ENCODE measurements at places on chromosomes 12 and 14.

GRCh38 chr12:48165089-48165981 is 8.0 kb upstream of the ASB8 start:
- DNase-seq, result peak; percentile 80

DNA sequence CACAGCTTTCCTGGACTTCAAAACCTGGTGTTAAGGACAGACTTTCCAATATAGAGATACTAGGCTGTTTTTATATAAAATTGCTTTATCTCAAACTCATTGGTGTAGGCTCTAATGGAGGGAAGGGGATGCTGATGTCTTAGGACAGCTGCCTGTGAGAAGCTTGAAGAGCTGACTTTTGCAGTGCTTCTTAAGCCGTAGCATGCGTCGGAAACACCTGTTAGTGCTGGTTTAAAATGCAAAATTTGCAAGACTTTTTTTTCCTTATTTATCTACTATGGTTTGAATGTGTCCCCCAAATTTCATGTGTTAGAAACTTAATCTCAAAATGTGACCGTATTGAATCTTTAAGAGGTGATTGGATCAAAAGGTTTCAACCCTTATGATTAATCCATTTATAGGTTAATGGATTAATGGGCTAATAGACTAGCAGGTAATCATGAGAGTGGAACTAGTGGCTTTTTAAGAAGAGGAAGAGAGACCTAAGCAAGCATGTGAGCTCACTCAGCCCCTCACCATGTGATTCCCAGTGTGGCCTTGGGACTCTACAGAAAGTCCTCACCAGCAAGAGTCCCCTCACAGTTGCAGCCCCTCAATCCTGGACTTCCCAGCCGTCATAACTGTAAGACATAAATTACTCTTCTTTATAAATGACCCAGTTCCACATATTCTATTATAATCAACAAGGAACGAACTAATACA is 60.9 kb upstream of the FUT8 start:
- no peak for DNase-seq

DNA sequence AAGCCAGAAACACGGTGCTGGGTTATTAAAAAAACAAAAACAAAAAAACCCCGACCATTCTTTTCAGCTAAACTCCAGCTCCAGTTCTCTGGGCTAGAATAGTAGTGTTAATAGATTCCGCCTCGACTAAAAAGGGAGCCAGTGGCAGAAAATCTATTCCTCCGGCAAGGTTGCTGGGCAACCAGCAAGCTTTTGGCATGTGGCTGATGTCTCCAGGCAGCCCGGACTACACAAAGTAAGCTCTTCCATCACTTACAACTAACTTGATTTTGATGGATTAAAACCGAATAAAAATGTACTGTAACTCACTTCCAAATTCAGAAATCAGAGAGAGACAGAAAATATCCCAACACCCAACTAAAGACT is 126.4 kb upstream of the FOXN3 start:
- DNase-seq, result no peak

DNA sequence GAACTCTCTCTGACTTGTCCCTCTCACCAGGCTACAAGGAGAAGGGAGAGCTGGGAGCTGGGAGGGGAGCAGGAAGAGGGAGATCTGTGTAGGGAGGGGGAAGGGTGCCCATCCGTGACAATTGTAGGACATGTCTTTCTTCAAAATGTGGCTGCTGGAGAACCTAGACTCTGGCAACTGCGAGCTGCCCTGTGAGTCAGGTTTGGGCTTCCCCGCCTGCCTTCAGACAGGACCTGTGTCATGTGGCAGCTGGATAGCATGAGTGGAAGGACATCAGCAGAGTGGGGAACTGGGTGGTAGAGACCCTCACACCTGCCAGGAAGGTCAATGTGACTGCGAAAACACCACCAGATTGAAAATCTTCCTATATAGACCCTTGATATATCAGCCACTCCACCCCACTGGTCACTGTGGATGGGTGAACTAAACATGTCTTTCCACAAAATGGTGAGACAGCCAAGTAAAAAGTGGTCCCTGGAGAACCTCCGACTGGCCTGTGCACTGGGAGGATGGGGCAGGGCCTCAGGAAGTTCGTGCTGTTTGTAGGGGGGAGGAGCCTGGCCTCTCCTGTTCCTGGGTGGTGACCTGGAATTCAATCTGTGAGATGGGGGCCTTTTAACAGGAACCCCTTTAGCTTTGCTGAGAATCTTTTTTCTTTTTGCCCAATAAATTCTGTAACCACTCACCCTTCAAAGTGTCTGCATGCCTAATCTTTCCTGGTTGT is 62.2 kb upstream of the CAPRIN2 start:
- no peak for DNase-seq

DNA sequence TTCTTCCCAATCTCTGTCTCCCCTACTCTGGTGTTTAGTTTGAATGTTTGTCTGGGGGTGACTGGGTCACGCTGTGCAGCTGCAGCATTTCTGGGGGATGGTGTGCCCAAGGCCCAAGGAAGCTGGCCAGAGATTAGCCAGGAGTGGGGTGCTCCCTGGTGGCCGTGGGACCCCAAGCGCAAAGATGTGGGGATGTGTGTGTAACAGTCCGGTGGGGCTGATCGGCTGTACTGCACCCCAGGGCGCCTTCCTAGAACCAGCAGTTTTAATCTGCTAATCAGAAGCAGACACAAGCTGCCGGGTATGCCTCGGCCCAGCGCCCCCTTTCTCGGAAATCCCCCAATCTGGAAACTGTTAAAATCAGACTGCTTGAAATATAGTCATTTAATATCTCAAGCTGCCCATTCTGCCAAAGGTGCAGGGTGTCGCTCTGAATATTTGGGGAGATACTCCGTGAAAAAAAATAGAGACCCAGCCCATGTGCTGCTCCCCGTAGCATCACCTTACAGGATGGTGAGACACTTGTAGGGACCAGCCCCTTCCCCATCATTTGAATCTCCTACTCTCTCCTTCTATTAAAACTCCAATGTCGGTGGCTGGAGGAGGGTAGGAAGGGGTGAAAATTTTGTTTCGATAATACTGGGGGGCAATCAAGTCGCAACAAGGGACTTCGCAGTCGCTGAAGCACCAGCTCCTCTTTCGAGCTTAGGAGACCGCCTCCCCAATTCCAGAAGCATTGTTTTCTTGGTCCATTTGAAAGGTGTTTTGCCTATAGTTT is 4.3 kb downstream of the HOXC9 start:
- no peak for DNase-seq

DNA sequence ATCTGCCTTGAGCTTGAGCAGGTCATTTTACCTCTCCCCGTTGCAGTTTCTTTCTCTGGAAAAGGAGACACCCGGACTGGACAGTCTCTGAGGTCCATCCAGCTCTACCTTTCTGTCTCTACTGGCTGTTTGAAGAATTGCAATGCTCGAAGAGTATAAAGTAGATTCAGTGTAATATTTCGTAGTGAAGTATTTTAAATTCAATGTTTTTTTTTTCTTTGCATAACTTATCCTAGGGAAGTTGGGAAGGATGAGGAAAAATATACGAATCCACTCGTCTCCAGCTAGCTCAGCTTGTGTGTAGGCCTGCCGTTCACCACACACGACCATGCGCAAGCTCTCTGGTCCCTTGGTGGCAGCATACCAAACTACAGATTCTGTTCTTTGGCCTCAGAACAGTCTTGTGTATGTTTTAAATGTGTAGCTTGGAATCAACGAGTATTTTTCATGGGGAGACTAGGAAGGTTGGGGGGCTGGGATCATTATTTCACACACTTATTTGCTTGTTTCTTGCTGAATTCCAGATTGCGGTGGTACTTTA is 307.9 kb downstream of the CACNA1C start:
- DNase-seq, result no peak
